NCI-H446 (cell line): ENCODE measurements at places on chromosomes 4 and X.

DNA sequence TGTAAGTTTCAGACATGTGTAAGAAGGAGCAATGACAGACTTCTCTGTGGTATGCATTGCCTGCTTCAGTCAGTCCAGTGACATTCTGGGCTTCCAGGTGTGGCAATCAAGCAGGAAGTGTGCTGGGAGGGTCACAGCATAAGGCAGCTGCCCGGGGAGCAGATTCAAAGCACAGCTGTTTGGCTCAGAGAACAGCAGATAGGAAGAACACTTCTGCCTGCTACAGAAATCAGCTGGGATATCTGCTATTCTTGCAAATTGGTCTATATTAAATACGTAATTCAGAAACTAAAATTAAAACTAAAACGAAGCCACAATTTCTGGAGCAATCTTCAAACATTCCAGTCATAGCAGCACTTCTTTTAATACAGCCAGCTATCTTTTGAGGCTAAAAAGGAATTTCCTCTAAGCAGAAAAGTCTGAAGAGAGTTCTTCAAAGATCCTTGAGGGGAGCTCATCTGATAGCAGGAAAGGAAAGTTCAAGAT, 47.5 kb upstream of the GALNT7 start:
- DNase-seq, result no peak

DNA sequence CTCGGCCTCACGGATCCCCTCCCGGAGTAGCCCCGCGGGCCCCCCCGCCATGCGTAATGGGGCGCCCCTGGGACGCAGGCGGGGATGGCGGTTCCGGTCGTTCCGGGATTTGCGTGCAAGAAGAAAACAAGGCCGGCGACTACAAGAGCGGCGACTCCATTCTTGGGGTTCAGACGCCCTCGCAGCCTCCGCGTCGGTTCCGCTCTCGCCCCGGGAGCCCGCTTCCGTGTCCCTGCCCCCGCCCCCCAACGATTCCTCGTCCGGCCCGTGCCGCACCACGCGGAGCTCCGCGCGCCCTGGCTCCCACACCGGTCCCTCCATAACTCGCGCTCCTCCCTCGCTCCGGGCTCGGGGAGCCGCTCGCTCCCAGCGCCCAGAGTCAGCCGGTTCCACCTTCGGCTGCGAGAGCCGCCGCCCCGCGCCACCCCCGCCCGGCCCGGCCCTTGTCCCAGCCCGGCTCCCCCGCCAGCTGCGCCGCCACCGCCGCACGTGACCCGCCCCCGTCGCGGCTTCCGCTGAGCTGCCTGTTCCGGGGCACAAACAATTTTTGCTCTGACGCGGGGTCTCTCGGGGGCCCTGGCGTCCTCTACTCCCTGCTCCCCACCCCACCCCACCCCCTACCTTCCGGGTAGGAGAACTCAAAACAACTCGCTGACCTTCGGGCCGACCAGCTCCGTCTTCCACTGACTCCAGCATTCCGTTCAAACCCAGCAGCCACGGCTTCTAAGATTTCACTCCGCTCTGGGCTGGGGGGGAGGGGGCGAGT, 78.8 kb upstream of the BCOR start:
- DNase-seq, result no peak

GRCh38 chr4:538542-539142, 37.5 kb downstream of the TMEM271 start:
- DNase-seq, result no peak

DNA sequence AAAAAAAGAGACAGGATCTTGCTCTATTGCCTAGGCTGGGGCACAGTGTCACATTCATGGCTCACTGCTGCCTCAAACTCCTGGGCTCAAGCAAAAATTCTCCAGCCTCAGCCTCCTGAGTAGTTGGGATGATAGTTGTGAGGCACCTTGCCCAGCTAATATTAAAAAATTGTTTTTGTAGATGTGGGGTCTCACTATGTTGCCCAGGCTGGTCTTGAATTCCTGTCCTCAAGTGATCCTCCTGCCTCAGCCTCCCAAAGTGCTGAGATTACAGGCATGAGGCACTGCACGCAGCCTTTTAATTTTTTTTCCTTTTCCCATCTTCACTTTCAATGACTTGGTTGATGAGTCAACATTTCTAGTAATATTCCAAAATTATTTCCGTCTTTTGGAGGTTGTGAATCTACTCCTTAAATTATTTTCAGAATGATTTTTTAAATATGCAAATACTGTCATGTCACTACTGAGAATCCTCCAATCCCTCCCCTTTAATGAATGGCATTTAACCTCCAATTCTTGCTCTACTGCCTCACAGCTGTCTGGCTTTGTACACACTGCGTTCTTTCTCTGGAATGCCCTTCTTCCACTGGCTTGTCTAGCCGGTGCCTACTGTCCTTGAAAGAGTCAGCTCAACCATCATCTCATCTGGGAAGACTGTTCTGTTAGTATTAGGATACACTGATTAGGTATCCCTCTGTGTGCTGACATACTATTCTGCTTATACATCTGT, 27.5 kb upstream of the DCTD start:
- no peak for DNase-seq

DNA sequence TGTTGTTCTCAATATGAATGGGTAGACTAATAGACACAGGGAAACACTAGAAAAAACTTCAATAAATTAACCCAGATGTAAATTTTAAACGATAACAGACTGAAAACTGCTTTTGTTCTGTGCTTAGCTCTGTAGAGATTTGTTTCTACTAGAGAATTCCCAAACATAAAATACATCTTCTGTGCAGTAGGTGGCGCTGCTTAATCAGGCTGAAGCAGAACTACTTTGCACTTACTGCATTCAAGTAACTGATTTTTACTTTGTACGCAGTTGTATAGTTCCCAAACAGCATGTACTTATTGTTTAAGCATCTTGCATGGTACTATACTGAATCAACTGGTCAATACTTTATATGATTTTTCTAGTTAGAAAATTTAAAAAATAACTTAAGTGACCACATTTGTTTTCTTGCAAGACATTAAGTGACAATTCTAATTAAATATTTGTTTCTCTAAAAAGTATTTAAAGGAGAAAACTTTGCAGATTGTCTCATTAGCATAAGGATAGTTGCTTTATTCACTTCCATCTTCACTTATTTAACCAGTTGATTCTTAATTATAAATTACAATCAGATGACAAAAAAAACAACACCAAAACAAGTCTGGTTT, 490.6 kb downstream of the IL15 start:
- DNase-seq, result peak; percentile 30

DNA sequence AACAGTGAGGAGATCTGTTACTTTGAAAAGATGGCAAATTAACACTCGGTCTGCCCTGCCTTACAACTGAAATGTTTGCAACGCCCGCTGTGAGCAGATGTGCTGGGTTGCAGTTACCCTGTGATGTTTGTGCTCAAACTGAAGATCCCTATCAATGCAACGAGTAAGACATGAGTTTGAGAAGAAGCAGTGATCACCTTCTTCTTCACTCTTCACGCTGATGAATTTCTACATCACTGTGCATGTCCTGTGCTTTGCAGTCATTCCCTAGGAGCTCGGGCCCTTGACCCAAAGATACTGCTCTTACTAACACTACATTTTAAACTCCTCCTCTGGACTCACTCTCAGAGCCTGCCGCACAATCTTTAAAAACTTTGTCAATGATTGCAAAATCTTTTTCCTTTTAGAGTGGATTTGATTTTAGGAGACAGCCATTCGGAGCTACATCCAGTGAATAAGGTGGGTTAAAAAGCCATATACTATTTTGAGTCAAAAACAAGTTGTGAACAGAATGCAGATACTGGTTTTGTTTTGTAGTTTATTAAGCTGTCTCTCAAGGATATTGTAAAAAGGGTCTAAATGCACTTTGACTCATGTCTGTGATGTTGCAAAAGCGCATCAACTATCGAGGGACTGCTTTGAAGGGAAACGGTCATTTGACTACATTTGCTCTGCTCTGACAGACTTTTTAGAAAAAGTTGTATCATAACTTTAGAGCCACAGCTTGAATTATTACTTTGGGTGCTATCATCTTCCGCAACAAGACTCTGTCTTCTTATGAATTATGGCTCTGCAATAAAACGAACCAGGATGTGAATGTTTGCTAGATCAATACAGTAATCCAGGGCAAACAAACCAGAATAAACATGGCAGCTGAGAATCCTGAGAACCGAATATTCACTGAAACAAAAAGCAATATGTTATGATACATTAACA, 5.7 kb upstream of the RHOH start:
- DNase-seq, result no peak

GRCh38 chr4:115190529-115190928, 77.1 kb upstream of the NDST4 start:
- no peak for DNase-seq

GRCh38 chr4:53959343-53960120, 104.9 kb downstream of the CHIC2 start:
- DNase-seq, result no peak

- DNase-seq, result no peak
These were observed 511.5 kb upstream of the GALNT7 start for GRCh38 chr4:172657081-172657480.

GRCh38 chr4:151962138-151962823, 201.5 kb upstream of the GATB start:
- no peak for DNase-seq

- DNase-seq, result no peak
These were observed 43.6 kb upstream of the UCP1 start for GRCh38 chr4:140612357-140612756.

GRCh38 chrX:39802354-39802753, 295.4 kb downstream of the BCOR start:
- DNase-seq, result no peak

DNA sequence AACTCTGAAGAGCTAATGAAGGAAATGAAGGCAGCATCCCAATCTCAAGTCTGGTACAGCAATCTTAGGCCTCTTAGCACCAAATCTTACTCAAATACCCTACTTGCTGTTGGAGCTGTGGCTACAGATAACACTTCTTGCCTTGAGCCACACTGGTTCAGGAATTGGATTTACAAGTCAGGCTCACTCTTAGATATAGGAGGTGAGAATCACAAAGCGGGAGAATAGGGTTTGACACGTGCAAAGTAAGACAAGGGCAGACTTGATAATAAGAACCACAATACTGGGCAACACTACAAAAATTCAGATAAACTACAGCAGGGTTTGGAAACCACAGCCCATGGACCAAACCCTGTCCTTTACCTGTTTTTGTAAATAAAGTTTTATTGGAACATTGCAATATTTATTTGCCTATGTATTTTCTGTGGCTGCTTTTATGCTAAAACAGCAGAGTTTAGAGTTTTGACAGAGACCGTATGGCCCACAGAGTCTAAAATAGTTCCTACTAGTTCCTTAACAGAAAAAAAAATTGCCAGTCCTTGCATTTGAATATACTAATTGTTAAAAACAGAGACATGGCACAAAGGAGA, 9.3 kb upstream of the CUL4B start:
- no peak for DNase-seq

DNA sequence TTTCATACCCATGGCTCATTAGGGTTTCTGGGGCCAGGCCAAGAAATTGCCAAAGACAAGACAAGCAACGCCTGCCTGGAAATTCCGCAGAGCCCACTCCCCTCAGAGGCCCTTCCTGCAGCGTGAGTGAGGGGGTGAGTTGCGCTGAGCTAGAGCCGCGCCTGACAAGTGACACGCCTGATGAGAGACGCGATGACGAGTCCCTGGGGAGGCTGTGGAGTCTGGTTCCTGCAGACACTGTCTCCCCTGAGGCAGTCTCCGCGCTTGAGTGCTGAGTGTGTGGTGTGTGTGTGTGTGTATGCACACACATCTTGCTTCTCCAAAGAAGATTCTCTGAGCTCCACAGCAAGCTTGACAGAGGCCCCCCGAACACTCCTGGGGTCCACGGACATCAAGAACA, 269.8 kb downstream of the BCOR start:
- no peak for DNase-seq

GRCh38 chr4:96390404-96390803, 550.5 kb downstream of the PDHA2 start:
- DNase-seq, result no peak

- DNase-seq, result no peak
These were observed 34.9 kb downstream of the NOCT start for GRCh38 chr4:139050446-139050845.

GRCh38 chrX:132818638-132819037, 139.8 kb downstream of the HS6ST2 start:
- no peak for DNase-seq

DNA sequence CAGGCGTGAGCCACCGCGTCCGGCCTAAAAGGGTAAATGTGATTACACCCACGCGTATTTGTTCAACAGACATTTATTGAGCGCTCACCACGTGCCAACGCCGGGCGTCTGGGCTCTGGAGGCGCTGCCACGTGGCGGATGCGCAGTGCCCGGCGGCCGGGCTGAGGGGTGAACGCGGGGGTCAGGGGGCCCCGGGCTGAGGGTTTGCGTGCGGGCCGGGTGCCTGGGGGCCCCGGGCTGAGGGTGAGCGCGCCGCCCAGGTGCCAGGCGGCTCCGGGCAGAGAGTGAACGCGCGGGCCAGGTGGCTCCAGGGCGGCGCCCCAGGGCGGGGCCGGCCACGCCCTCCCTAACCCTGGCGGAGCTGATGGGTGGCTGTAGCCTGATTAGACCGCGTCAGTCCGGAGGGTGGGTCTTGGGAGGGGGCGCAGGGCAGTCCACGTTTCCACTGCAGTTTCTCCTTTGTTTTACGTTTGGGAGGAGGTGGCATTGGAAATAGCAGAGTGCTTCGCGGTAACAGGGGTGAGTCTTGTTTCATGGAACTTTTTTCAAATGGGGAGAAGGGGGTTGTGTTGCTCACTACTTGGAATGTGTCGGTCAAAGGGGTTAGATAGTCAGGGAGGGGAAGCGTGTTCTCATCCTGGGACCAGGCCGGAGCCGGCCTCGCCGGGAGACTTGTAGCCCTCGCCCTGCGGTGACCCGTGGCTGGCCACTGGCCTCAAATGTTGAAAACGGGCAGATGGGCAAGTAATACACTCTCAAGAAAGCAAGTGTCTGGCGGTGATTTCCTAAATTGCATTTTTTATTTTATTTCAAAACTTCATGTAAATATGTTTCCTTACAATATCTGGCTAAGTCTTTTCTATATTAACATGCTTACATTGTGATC, at the start of gene ZFP42:
Gene ZFP42, plus strand, starts transcription at position 450 of the 886 bp plus-strand sequence. CDS start 7,037 bp downstream, outside the sequence.
- no peak for DNase-seq

DNA sequence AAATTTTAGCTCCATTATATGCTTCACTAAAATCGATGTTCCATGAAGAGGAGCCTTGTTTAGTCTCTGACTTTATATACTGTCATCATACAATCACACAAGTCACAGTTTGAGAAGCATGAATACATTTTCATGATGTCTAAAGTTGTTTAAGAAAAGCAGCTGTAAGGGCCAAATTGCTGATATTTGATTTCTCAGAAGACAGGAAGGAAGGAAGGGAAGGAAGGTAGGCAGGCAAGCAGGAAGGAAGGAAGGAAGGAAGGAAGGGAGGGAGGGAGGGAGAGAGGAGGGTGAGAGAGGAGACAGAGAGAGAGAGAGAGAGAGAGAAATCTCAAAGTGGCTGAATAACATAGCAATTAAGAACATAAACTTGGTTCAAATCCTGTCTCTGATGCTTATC, 153.7 kb downstream of the RTL9 start:
- no peak for DNase-seq
